Stimulated activated CD8-positive, alpha-beta memory T cell treated with anti-CD3 and anti-CD28 coated beads, Interleukin-15, amount 100 ng/mL, for 4 hours (primary cell): ENCODE measurements at places on chromosomes 12 and 14.

DNA sequence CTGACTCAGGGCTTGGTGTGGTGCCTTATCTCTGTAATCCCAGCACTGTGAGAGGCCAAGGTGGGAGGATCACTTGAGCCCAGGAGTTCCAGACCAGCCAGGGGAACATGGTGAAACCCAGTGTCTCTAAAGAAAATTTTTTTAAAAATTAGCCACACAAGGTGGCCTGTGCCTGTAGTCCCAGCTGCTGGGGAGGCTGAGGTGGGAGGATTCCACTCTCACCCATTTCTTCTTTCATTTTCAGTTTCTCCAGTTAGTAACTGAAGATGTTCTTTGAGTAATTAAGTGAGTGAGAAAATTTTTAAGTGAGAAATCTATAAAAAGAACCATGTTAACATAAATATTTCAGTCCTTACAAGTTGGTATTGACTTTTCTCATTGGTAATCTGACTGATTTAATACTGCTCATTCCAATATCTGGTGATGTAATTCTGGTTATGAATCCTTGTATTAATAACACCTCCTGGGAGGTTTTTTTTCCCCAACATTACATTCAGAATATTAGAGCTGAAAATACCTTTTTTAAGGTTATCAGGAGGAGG lies 6.1 kb downstream of the METTL3 start:
- no peak for DNase-seq

DNA sequence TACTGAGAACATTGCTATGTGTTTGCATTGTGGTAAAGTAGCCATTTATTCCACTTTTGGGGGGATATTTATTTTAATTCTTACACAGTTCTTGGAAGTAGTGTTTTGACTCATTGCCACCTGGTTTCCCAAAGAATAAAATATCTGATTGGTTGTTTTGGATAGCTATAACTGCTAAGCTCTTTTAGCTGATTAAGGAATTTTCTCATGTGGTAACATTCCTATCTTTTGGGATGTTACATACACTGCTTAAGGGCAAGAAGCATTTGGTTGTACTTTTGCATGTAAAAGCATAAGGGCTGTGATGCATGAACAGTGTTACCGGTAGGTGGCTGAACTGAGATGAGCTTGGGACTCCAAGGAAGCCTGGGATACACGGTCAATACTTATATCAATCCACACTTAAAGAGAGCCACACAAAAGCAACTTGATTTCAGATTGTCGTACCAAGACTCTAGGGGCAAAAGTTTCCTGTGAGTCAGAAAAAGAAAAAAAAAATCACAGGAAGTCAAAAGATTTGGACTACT lies 71.4 kb upstream of the PRKD1 start:
- DNase-seq = no peak

DNA sequence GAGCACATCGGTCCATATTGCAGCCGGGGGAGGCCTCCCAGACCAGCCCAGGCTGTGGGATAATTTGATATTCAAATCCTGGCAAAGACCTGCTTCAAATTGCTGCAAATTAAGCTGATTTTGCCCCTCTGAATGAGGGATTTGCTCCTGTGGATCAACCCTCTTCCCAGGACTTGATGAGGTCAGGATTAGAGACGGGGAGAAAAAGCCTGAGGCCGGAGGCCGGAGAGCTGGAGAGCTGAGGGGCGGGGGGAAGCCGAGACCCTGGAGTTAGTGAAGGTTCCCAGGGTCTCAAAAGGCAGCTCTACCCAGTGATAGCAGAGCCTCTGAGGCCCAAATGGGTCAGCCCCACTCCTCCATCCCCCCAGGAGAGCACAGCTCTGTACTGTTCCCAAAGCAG lies 17.5 kb upstream of the VSX2 start:
- DNase-seq = no peak

DNA sequence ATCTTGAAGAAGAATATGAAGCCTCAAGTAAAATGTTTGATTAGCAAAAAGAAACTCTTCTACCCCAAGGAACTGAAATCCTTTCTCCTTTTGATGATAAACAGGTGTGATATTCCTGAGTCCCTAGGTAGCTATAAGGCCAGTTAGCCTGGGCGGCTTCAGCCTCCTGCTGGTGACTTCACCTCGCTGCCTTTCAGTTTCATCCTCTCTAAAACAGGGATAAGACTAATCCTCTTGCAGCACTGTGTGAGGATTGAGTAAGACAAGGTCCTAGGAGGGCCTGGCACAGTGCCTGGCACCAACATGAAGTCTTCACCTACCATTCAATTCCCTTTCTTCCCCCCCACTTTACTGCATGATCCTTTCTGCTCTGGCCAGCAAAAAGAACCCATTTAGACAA lies 42.1 kb downstream of the CIT start:
- no peak for DNase-seq

DNA sequence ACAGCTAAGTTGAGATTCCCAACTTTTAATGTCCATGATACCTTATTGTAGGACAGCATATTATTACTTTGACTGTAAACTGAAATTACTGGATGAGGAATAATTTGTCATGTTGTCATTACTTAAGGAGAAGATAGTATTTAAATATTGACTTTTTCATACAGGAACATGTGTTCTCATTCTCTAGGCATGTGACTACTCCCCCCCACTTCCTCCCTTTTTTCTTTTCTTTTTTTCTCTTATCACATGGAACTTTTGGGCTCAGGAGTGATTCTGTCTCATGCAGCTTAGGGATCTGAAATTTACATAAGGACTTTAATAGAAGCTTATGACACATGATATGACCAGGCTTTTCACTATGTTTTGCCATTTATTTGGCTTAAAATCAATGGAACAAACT lies 127.7 kb upstream of the SLCO1C1 start:
- no peak for DNase-seq

- no peak for DNase-seq
Measured at GRCh38 chr14:99574099-99574880, 29.7 kb downstream of the CCDC85C start.

GRCh38 chr12:124111006-124111405 lies 138.0 kb downstream of the ZNF664 start:
- no peak for DNase-seq

- DNase-seq = no peak
Measured at GRCh38 chr12:55732288-55732687, 3.5 kb upstream of the CD63 start.

DNA sequence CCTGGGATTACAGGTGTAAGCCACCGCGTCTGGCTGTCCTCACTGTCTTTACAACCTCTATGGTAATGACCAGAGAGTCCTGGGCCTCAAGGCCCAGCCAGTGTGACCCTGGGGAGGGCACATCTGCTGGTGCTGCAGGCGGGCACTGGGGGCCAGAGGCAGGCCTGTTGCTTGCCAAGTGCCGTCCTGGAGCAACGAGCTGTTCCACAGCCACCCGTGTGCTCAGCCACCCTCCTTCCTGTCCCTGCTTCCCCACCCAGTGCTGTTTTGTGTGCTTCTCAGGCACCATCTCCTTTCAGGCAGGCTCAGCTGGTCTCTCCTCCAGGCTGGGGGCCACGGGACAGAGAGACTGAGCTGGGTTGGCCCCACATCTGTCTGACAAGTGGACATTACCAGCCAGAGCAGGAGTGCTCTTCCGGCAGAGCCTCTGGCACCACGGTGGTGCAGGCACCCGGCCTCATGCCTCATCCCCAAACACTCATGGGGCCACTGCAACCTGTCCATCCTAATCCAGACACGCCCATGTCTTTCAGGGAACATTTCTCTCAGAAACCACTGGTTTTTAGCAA lies 9.0 kb downstream of the SLC25A47 start:
- no peak for DNase-seq
